ENCODE measurements at places on chromosomes 6 and 20.

- no peak for DNase-seq
Observed at GRCh38 chr6:115131709-115132490, 789.1 kb upstream of the HS3ST5 start.

- DNase-seq = no peak
Observed at GRCh38 chr20:62430866-62431447, 3.6 kb upstream of the RBBP8NL start.

DNA sequence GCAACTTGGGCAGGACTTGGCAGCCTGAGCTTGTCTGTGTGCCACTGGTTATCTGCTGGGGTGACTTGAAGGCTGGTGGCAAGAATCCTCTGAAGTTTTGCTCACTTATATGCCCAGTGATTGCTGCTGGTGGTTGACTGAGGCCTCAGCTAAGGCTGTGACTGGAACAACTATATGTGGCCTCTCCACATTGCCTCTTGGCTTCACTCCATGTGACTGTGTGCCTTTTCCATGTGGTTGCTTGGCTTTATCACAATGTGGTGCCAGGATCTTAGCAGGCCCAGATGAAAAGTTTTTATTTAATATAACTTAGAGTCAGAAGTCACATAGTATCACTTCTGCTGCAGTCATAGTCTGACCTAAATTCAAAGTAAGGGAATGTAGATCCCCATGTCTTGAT lies 104.5 kb downstream of the ADAT2 start:
- DNase-seq = no peak

DNA sequence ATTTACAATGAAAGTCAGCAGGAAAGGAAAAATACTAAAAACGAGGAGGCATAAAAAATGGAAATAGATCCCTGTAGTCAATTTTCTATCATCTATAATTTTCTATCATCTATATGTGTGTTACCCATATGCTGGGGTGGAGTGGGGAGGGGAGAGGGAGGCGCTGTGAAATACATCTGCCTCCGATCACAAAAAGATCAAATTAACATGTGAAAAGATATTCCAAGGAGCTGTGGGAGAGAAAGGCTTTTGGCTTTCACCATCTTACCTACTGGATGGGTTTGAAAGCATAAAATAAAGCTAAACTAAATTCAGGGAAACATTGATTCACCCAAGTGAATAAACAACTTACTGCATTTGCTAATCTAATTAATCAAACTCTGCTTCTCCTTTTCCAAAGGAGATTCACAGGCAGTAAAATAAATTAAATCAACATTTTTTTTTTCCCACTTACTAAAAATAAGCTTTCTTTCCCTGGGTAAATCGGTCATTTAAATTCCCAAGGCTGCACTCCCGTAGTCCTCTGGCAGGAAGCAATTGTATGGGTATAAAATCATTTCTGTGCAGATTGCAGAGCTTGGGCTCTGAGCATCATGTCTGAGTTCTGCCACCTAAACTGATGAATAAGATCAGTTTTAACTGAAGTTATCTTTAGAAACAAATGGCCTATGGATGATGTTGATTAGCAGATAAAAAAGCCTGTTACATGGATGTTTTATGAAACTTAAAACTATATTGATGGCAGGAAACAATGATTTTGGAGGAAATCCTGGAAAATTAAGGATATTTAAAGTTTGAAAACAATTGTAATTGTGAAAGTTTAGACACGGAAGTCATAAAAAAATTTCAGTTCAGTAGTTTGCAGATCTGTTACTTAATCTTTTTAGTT lies 147.9 kb downstream of the SOX4 start:
- DNase-seq = no peak

DNA sequence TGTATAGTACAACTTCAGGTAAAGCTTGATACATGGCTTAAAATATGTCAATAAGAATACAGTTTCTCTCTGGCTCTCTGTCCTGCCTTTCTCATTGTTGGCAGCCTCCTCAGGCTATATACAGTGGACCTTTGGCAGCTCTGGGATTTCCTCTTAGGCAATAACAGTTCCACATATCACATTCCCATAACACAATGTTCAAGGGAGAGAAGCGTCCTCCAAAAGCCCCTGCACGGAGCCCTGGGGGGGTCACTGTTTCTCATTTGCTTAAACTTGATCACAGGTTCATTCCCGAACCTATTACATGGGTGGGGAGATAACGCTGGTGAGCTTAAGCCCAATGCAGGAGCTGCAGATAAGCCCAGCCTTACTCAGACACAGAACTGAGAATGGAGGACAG lies 4.4 kb upstream of the FLRT3 start:
- DNase-seq = no peak

DNA sequence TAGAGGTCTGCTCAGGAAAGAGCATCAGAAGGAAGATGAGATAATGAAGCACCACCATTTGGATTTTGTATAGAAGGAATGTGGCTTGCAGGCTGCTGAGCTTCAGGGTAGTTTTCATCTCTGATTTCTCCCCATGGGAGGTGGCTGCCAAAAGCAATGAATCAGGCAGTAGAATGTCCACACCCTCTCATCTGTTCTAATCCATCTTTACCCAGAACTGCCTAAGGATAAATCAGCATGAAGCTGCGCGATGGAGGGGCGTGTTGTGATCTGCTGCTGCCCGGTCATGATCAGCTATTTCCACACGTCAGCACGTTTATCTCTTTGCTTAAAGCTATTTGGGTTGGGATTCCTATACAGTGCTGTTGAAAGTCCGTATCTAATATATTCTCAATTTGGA lies 295.4 kb downstream of the FOXA2 start:
- DNase-seq = no peak

- DNase-seq = no peak
Observed at GRCh38 chr6:98380589-98380988, 453.8 kb upstream of the POU3F2 start.

- no peak for DNase-seq
Observed at GRCh38 chr6:83365931-83366330, 64.9 kb downstream of the ME1 start.

Data from cerebellar nuclear complex (tissue), 1 donor.